Right atrium auricular region (tissue), 2 donors: ENCODE measurements at places on chromosomes 1 and 21. TPM values are rescaled to one million over a fixed set of nuclear protein-coding genes. Genes with fewer than 3 reads are reported as not detected.

OR10J5 gene
- not detected for total RNA-seq

MTARC1 gene
- total RNA-seq = 6.1 TPM

LMOD1 gene
- 42.2 TPM for total RNA-seq

GRCh38 chr1:29248409-29248808 is 12.1 kb downstream of the PTPRU start:
- DNase-seq = no peak

- DNase-seq = peak; percentile 84
Observed at GRCh38 chr1:66331658-66332547, 202.1 kb upstream of the SGIP1 start.

DNA sequence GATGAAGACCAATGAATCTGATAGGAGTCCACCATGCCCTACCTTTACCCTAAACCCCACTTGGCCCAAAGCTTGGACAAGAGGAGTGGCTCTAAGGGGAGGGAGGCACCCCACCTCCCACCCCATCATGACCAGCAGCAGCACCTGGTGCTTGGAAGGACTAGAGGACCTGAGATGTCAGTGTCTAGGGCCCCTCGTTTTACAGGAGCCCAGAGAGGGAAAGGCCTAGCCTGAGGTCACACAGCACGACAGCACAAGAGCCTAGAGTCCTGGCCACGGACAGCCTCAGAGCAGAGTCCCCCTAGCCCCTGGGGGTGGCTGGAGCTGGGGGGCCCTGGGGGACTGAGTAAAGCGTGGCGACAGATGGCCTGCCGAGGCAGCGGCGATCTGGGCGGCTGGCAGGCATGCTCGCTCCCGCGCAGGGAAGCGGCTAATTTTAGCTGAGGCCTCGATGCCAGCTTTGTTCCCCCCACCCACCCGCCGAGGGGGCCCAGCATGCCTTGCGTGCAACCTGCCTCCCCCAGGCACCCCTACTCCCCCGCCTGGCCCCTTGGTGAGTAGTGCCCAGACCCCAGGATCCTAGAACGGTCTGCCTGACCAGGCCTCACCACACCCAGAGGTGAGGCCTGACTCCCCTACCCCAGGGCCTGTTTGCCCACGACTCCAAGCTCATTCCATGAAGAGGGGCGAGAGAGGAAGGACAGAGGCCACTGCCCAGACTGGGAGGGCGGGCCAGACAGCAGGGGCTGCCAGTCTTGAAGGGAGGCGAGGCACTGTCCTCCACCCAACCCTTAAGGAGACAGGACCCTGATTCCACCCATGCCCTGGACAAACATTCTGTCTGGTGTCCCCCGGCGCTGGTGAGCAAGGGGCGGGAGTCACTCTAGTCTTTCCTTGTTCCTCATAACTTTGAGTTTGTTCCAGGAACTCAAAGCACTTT is 39.0 kb downstream of the AHDC1 start:
- DNase-seq = no peak

DNA sequence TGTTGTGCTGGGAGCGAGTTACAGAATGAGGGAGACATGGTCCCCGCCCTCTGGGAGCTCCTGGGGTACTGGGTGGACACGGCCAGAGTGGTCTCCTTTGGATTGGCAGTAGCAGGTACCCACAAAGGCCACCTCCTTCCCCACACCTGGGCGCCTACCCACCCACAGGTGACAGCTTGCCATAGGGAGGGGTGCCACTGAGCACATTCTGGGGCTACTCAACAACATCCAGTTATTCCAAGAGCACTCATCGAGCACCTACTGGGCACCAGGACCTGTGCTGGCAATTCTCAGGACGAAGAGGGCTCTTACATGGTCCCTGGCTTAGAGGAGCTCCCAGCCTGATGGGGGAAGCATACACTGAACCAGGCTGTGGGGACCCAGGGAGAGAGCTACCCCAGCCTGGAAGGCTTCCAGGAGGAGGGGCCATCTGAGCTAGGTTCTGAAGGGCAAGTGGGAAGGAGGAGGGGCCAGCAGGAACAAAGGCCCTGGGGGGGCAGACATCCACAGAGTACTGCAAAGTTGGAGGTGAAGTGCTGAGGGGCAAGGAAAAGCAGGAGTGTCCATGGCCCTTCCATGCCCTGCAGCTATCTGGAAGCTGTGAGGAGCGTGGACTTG is 22.0 kb downstream of the MRPL37 start:
- DNase-seq = no peak

DNA sequence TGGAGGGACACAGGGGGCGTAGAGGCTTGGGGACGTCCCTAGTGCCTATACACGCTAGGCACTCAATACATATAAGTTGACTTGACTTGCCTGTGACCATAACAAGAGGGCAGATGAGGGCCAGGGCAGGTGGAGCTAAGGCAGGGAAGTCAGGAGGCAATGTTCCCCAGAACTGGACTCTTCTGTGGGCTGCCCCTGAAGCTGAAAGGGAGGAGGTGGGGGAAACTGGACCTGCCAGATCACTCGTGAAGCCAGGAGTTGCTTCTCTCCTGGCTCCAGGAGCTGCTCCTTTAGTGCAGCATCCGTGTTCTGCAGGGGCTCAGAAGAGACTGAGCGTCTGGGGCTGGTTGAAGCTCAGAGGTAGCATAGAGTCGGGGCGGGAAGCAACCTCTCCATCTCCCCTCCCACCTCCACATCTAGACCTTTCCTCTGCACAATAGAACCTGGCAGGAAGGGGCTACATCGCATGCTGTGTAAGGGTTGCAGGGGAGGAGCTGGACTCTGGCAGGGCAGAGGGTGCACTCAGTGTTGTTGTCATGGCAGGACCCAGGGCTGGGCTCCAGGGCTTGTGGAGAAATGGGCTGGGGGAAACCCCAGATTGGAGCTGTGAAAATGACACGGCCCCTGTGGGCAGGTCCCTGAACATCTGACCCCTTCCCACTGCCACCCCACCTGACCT is 2.9 kb upstream of the SEMA4A start:
- DNase-seq = no peak

GRCh38 chr1:64841330-64842065 is 96.6 kb downstream of the RAVER2 start:
- no peak for DNase-seq

- no peak for DNase-seq
Observed at GRCh38 chr1:86872086-86872485, 41.8 kb downstream of the SELENOF start.

- DNase-seq = no peak
Observed at GRCh38 chr1:31699341-31699891, 4.4 kb downstream of the COL16A1 start.

DNA sequence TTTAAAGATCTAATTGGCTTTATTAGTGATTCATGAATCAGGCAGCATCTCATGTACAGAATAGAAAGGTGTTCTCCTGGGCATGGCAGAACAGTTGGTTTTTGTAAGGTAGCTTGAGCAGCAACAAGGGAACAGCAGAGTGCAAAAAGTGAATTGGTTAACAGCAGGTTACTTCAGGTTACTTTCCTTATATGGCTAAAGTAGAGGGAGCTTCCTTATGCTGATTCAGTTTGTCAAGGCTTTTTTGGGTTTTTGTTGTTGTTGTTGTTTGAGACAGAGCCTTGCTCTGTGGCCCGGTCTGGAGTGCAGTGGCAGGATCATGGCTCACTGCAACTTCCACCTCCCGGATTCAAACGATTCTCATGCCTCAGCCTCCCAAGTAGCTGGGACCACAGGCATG is 132.8 kb downstream of the CDC7 start:
- no peak for DNase-seq
